ENCODE measurements at places on chromosomes 1 and 21.
A peak's percentile ranks its signal among the peaks of the same experiment; 100 is the strongest.

- no peak for DNase-seq
Observed at GRCh38 chr1:155301342-155301841, at the start of gene PKLR. Gene PKLR, minus strand, starts transcription at chr1:155301438. Its CDS starts 43 bp downstream, at chr1:155301395.

DNA sequence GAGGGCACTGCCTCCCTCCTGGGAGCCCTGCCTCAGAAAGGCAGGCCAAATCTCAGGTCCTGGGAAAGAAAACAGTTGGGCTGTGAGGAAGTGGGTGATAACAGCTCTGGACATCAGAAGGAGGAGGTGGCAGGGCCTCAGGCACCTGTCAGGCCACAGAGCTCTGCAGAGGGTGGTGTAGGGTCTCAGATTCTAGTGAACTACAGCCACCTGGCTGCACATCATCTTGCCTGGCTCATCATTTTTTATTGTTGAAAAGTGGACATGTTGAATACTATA, 15.3 kb upstream of the ZNF678 start:
- no peak for DNase-seq

- DNase-seq, result no peak
Observed at GRCh38 chr1:29129916-29130315, 6.2 kb upstream of the TMEM200B start.

DNA sequence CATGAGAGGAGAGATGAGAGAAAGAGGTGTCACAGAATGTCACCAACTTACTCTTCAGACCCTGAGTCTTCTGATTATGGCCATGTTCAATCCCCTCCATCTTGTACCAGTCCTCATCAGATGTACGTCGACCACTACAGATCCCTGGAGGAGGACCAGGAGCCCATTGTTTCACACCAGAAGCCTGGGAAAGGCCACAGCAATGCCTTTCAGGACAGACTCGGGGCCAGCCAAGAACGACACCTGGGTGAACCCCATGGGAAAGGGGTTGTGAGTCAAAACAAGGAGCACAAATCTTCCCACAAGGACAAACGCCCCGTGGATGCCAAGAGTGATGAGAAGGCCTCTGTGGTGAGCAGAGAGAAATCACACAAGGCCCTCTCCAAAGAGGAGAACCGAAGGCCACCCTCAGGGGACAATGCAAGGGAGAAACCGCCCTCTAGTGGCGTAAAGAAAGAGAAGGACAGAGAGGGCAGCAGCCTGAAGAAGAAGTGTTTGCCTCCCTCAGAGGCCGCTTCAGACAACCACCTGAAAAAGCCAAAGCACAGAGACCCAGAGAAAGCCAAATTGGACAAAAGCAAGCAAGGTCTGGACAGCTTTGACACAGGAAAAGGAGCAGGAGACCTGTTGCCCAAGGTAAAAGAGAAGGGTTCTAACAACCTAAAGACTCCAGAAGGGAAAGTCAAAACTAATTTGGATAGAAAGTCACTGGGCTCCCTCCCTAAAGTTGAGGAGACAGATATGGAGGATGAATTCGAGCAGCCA, 8.0 kb downstream of the ELOA start:
- DNase-seq, result peak; percentile 22

GRCh38 chr1:9024837-9025236, 1.4 kb downstream of the SLC2A7 start:
- DNase-seq, result no peak

- no peak for DNase-seq
Observed at GRCh38 chr1:223429313-223429731, 36.1 kb downstream of the CCDC185 start.

- no peak for DNase-seq
Observed at GRCh38 chr1:69455718-69456117, 112.0 kb upstream of the LRRC7 start.

DNA sequence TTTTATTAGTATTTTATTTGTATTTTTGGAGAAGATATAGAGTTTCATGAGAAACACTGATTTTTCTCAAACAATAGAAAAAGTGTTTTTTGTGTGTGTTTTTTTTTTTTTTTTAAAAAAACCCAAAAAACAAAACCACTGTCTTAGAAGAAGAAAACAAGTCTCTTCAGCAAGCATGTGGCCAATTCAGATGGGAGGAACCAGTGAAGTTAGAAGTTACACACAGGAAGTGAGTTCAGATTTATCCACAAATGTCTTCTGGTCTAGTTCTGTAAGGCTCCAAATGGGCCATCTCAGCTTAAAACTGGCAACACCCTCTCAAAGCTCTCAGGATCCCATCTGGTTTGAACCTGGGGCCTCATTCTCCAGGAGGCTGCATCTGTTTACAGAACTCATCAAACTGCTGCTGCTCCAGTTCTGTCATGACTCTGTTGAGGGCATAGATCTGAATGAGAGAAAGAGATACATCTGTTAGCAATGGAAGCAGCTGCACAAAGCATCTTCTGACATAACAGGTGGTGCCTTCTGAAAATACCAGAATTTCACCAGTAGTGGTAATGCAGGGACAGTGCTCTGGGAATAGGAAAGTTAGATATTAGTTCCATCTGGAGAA, 9.8 kb upstream of the ERMAP start:
- DNase-seq, result no peak

- DNase-seq, result no peak
Observed at GRCh38 chr1:93324486-93325464, 20.9 kb upstream of the DR1 start.

- DNase-seq, result no peak
Observed at GRCh38 chr1:96515430-96515829, 206.2 kb upstream of the PTBP2 start.

DNA sequence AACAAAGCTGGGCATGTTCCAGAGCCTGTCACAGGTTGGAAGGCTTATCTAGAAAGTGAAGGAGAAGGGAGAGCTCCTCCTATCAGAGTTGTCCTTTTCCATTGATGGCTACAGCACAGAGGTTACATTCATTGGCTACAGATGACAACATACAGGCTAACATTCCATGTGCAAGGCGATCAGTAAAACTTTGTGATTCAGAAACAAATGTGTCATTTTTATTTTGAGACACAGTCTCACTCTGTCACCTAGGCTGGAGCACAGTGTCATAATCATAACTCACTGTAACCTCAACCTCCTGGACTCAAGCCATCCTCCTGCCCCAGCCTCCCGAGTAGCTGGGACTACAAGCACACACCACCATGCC, 32.6 kb downstream of the TRIM67 start:
- no peak for DNase-seq

GRCh38 chr1:38029081-38029681, 16.6 kb downstream of the UTP11 start:
- DNase-seq, result no peak

DNA sequence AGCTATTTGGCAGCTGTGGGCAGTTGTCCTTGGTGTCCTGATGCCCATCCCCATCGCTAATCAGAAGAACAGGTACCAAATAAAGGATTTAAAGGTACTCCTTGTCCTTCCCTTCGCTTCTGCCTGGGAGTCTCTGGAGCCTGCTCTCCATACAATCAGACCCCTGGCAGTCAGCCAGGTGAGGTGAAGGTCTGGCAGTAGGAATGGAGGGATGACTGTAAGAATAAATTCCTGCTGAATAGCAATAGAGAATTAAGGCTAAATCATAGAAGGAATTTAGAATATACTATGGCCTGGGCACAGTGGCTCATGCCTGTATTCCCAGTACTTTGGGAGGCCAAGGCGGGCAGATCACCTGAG, 9.2 kb downstream of the THBS3 start:
- DNase-seq, result no peak

GRCh38 chr1:51957618-51958017, 32.9 kb downstream of the RAB3B start:
- DNase-seq, result no peak

DNA sequence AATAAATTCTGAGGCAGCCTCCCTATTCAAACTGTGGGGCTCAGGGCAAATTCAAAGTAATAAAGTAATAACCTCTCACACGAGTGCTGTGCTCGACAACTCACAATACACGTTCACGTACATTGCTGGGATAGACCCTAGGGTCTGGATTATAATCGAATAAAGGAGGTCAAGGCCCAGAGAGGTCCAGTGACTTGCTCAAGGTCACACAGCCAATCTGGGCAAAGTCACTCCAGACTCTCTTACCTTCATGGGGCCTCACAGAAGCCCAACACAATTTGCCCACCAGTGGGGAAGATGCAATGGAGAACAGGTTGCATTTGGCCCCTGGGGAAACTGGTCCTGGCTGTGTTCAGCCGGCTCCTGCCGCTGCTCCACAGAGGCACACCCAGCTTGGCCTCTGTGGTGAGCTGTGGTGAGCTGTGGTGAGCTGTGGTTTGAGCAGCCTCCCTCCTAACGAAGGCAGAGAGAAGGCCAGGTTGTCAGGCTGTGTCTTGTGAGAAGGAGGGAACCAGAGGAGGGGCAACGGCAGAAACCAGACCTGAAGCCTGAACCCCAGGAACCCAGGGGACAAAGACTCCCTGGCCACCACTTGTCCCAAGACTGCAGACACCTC, 35.1 kb downstream of the NUAK2 start:
- peak; percentile 47 for DNase-seq

DNA sequence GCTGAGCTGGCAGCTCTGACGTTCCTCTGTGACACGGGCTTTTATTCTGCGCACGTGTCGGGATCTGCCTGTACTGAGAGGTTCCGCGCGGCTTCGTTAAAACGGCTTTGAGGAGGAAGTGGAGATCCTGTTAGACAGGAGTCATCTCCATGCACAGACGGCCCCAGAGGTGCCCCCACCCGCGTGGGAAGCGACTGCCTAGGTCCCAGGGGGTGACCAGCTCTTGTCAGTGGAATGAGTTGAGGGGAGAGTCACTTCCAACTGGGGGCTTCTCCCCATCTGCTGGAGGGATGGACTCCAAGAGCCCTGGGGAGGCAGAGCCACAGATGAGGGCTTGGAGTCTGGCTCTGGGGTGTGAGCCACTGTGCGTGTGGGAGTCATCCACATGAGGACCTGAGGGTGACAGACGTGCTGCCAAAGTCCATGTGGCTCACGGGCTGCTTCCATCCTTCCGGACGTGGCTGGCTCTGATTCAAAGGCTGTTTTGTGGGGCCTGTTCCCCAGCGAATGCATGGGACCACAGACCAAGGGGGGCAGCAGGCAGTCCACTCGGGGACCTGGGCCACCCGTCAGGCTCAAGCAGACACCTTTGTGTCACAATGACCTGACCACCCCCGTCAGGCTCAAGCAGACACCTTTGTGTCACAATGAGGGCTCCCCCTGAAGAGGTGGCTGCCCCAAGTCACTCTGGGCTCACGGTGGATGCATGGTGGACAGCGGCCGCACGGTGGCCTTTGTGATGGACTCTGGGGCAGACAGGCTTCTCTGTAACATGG, 26.8 kb downstream of the PTTG1IP start:
- peak; percentile 37 for DNase-seq

- DNase-seq, result no peak
Observed at GRCh38 chr21:23008601-23009202, 2010.5 kb downstream of the NCAM2 start.

DNA sequence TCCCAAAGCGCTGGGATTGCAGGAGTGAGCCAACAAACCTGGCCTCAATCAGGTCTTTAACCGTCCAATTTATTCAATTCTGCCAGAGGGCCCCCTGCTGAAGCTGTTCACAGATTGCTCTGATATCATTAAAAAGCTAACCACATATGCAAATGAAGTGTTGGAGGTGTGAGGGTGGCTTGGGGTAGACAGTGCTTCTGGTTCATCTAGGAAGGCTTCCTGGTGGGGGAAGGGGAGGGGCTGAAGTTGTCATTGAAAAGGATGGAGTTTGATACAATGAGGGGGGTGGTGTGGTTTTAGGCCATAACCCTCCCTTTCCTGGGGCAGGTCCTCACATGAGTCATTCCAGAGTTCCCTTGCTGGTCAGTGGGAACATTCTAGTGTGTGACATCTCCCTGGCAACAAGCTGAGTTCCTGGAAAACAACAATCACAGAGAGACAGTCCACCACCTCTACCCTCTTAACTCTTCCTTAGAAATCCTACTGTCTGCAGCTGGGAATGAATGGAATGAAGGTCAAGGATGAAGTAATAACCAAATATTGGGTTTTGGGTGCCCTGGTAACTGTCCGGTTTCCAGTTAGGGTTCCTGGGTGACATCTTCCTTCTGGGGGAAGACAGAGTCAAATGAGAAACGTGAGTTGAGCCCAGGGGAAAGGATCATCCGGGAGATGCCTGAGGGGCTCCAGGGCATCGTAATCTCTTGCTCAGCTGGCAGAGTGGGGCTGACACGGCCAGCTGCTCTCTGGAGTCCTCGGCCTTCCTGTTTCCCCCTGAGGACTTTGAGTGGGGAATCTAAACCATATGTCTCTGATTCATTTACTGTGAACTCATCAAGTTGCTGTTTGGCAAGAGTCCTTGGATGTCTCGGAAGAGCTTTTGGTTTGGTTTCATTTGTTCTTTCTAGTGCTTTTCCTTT, 32.2 kb downstream of the BATF3 start:
- DNase-seq, result no peak

GRCh38 chr21:34020005-34020847, 53.2 kb upstream of the MRPS6 start:
- DNase-seq, result no peak

DNA sequence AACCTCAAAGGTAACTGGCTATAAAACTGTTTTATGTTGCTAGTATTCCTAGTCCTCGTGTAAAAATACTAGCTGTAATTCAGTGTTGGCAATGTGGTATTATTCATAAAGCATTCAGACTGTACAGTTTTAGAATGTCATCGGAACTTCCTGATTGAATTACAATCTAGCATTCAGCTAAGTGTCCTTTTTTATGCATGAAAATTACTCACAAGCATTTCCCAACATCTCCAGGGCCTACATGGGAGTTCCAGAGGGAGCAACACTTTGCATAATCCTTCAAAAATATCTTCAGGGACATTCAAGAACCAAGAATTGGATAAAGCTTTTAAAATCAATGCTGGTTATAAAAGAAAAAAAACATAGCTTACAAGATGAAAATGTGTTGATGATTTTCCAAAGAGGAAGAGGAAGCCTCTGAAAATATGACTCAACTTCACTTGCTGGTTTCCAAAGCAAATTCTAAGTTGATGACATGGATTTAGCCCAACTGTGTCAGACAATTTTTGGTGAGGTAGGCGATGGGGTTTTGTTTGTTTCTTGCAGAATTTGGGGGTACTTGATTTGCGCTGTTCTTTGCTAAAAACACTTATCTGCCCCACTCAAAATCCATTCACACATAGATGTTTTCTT, 137.8 kb downstream of the SLC44A5 start:
- no peak for DNase-seq

- no peak for DNase-seq
Observed at GRCh38 chr21:34702341-34703170, 33.8 kb downstream of the CLIC6 start.

- no peak for DNase-seq
Observed at GRCh38 chr1:52628614-52629324, 4.2 kb upstream of the SHISAL2A start.

DNA sequence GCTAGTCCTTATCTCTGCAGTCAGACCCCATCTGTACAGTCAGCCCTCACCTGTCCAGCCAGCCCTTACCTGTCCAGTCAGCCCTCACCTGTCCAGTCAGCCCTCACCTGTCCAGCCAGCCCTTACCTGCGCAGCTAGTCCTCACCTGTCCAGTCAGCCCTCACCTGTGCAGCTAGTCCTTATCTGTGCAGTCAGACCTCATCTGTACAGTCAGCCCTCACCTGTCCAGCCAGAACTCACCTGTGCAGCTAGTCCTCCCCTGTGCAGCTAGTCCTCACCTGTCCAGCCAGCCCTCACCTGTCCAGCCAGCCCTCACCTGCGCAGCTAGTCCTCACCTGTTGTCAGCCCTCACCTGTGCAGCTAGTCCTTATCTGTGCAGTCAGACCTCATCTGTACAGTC, 506.8 kb downstream of the NPHP4 start:
- DNase-seq, result no peak

- no peak for DNase-seq
Observed at GRCh38 chr1:53826367-53826766, 11.7 kb downstream of the NDC1 start.
